Omental fat pad (tissue), 4 donors: ENCODE measurements at places on chromosomes 3 and 15.

DNA sequence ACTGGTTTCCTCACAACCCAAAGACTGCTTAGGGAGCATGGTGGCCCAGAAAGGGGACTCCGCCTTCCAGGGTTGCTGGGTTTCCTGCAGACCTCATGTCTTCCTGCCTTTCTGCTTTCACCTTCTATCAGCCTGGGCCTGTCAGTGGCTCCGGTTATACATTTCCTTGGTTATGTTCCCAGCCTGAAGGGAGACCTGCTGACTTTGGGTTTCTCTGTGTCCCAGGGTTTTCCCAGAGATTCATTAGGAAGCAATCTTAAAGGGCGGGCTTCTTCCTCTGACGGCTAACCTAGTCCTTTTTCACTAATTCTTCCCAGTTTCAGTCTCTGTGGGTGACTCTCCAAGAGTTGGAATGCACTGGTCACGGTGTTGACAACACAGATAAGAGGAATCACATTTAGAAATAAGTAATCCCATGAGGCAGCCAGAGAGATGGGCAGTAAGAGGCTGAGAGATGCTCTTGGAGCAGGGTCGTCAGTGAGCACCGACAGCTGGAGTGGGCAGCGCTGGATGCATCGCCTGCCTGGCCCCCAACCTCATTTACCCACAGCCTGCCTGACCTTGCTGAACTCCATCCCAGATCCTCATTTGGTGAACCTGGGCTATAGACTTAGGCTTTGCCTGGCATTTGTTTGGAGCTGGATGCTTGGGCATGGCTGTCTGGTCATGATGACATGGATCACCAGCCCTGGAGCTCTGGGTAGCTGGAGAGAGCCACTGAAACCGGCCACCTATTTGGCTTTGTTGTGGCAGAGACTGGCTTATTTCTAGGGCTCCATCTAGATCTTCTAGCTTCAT, 10.0 kb upstream of the EHD4 start:
- no peak for DNase-seq

DNA sequence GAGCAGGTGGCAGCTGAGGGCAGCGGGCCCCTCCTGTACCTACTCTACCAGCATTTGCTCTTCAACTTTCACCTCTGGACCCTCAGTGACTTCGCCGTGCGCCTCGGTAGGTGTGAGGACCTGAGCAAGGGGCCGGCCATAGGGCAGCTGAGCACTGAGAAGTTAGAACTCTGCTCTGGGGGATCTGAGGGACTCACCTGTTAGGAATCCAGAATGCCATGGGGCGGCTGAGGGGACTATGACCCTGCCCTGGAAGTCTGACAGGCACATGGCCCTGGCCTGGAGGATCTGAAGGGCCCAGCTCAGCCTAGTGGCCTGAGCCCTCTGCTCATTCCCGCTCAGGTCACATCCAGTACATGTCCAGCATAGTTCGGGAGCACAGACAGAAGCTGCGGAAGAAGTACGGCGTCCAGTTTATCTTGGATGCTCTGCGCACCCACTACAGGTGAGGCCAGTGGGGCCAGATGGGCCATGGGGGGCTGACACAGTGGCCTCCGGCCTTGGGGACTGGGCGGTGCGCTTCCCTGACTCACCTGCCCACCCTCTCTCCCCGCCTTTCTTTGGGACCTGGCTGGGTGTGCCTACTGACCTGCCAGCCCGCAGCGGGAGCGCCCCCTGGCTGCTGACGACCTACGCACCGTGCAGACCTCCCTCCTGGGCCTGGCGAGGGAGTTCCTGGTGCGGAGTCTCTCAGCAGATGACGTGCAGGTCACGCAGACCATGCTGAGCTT, 18.8 kb downstream of the NBEAL2 start:
- peak; percentile 48 for DNase-seq

GRCh38 chr3:61772456-61772855, 211.1 kb downstream of the PTPRG start:
- DNase-seq = no peak

- DNase-seq = no peak
These were observed 4.0 kb downstream of the TMEM89 start for GRCh38 chr3:48617559-48617958.

- DNase-seq = no peak
These were observed 1.5 kb upstream of the GOLGA8B start for GRCh38 chr15:34584996-34585395.

GRCh38 chr3:188706176-188706575, 465.6 kb upstream of the TPRG1 start:
- no peak for DNase-seq

DNA sequence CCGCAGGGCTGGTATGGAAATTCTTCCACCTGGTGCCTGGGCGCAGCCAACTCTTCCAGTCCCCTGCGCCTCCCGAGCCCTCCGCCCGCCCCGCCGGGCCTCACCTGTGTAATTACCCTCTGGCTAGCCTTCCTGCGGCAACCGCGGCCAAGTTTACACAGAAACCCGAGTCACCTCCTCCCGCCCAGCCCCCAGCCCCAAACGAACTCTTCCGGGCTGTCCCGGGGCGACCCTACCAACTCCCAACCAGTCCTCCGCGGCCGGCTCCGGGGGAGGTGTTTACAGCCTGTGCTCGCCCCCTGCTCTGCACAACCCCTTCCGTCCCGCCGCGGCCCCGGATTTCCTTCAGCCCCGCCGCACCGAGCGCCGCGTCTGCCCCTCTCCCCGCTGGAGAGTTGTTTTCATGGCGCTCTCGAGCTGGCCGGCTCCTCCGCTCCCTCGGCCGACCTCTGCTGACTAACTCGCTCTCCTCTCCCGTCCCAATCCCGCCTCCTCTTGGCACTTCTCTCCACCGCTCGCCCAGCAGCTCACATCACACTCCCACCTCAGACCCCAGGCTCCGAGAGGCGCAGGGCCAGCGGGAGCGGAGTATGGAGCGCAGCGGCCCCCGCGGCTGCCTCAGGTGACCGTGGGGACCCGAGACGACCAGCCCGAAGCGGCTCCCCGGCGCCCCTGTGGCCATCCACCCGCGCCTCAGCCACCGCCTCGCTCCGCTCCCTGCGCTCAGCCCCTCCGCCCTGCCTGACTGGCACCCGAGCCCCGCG, 538 bp downstream of the ATOSA start:
- peak; percentile 30 for DNase-seq

DNA sequence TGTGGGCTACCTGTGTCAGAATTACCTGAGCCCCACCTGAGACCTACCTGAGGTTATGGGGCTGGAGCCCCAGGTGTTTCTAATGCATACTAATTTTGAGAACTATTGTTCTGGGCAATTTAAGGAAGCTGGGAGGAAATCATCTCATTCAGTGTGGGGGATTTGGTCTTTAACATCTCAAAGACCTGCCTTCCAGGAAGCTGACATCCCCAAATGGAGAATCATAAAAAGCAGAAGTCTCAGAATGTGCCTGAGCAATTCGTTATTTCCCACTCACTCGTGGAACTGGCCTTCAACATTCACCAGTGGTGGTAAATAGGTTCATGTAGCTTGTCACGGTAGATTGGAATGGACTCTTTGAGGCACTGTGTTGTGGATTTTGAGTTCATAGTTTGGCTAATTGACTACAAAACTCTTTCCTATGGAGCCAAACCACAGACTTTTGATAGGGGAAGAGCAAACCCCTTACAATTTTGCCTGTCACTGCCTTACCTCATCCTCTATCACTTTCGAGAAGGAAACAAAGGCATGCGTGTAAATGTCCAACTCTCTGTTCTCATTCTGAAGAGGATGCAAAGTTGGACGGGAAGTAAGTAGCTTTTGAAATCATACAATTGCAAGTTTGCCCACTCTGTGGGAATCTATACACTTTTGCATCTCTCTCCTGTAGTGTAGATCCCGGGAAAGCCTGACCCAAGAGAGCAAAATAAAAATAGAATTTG, 521.0 kb upstream of the MDFIC2 start:
- DNase-seq = no peak

DNA sequence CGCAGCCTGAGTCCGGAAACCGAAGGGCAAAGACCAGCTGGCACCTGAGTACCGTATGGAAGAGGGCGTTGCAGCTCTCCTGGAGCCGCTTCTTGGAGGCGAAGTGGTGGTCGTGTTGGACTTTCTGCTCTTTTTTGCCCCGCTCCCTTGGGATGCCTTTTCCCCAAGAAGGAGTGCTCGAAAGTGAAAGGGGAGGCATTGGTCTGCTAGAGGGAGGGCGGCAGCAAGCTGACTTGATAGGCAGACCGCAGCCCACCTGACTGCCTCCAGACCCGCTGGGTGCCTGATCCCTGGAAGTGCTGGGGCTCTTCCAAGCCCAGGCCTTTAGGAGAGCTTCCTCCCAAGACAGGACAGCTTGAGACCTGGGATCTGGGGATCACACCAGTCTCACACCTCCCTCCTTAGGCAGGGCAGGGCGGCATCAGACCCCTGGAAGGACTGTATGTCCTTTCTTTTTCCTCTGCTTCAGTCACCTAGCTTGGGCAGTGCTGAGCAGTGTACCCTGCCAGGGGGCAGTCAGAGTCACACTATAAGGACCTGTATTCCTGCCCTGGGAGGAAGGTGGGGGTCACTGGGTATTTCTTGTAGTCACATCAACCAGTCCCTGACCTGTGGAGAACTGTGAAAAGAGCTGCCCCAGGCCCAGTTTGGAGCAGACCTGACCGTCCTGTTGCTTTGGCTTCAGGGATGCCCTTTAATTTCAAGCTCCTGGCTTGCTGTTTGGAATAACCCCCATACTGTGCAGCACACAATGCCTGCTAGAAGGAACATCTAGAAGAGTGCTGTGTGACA, 2.1 kb downstream of the ACVR2B start:
- DNase-seq = no peak

GRCh38 chr3:183911763-183912506, 27.3 kb upstream of the PARL start:
- DNase-seq = no peak

DNA sequence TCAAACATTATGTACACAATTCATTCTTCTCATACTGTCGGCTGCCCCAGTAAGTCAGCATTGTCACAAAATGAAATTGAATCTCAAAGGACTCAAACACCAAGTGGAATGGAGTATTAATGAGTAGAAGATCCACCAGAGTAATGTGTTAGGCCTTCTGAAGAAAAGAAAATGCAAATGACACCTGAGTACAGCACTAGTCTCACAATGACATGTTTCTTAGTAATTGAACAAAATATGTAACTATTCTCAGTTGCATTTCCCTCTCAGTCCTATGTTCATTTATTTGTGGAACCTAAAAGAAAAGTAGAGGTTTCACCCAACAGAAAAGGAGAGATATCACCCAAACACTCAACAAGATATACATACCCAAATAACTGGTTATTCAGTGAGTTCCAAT, 283.9 kb upstream of the THBS1 start:
- DNase-seq = no peak

GRCh38 chr3:44301746-44302145, 36.8 kb upstream of the TCAIM start:
- no peak for DNase-seq

- no peak for DNase-seq
These were observed 24.8 kb upstream of the RIOX2 start for GRCh38 chr3:97996988-97997387.

DNA sequence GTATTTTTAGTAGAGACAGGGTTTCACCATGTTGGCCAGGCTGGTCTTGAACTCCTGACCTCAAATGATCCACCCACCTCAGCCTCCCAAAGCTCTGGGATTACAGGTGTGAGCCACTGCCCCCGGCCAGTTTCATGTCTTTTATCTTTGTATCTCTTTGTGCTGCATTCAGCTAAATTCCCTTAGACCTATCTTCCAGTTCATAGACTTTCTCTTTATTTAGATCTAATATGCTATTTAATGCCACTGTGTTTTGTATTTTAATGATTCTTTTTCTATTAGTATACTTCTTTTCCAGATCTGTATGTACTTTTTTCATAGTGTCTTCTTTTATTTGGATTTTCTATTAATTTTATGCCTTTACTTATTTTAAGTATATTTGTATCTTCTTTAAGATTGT, 14.9 kb downstream of the MINAR1 start:
- no peak for DNase-seq

- DNase-seq = no peak
These were observed 8.6 kb downstream of the AQP9 start for GRCh38 chr15:58146749-58147148.

GRCh38 chr15:99126131-99126588, 21.3 kb downstream of the SYNM start:
- DNase-seq = no peak

DNA sequence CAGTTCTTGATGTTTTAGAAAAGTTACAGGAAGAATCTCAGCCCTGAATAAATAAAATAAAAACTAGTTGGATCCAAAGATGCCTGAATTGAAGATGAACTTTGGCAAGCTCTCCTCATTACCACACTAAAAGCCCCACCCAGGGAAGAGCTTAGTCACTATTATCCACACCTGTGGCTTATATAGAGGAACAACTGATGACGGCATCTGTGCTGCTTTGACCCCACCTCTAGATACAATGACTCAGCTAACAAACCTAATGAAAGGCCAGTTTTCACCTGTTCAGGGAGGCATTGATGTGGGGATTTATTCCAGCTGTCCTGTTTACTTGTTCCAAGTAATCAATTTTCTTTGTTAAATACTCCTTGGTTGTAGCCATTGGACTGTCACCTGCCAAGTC, 604.7 kb upstream of the EPHA6 start:
- no peak for DNase-seq

GRCh38 chr3:55484801-55485791, 2.0 kb downstream of the WNT5A start:
- no peak for DNase-seq

- no peak for DNase-seq
These were observed 135.8 kb upstream of the RORA start for GRCh38 chr15:61364871-61365270.

GRCh38 chr3:52469001-52469400, 13.6 kb downstream of the NISCH start:
- DNase-seq = no peak
